AML-193 (cell line): ENCODE measurements at places on chromosomes 6 and 20.

GRCh38 chr6:163836876-163837690, 422.6 kb downstream of the QKI start:
- DNase-seq: no peak

DNA sequence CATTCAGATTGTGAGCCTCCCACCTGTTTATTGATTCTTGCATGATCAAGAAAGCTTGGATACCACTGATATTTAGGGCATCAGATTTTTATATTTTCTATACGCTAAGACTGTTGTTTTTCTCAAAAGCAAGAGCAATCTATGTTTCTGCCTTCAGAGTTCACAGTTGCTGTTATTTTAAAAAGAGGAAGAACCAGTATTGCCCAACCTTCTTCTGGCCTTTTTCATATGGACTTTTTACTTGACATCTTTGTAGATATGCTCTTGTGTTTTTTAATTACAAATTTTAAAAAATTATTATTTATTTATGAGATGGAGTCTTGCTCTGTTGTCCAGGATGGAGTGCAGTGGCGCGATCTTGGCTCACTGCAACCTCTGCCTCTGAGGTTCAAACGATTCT, 28.9 kb downstream of the SLC17A5 start:
- DNase-seq: peak; percentile 84

DNA sequence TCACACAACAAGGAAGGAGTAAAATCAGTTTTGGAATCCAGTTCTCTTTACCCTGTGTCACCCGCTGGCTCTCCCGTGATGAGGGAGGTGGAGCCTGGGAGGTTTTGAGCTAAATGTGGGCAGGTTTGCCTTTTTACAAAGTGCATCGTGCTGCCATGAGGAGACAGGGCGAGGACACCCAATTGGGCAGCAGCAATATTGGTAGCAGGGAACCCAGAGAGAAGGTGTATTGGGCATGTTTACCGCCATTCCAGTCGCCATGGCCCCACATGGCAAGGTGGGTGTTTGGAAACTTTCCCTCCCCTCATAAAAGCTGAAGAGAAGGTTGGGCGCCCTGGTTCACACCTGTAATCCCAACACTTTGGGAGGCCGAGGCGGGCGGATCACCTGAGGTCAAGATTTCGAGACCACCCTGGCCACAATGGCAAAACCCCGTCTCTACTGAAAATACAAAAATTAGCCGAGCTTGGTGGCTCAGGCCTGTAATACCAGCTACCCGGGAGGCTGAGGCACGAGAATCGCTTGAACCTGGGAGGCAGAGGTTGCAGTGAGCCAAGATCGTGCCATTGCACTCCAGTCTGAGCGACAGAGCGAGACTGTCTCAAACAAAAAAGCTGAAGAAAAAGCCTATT, 3.5 kb upstream of the UBE2V1 start:
- no peak for DNase-seq

DNA sequence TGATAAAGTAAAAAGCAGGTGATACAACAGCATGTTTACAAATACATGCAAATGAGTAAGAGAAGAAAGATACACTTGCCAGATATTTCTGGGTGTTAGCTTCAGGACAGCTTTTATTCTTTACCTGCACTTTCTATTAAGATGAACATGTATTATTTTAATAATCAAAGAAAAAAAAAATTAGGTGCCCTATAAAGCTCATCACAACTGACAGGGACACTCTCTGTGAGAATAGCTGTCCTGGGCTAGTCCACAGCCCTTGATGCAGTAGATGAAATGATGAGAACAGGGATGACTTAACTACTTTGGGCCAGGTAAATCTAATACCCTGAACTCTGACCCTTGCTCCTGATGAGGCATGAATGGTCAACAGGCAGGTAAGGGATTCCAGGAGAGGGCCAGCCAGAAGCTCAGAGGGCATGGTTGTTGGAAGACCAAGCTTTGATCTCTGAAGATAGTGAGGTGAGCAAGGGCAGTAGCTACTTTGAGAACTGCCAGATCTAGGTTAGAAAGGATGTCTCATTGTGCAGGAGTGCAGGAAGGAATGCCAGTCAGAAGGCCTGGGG, 15.6 kb downstream of the NSFL1C start:
- DNase-seq: no peak

GRCh38 chr6:108872141-108872557, 23.9 kb downstream of the ARMC2 start:
- no peak for DNase-seq

- peak; percentile 90 for DNase-seq
These were observed 1.3 kb downstream of the SEC63 start for GRCh38 chr6:107956586-107957307.

DNA sequence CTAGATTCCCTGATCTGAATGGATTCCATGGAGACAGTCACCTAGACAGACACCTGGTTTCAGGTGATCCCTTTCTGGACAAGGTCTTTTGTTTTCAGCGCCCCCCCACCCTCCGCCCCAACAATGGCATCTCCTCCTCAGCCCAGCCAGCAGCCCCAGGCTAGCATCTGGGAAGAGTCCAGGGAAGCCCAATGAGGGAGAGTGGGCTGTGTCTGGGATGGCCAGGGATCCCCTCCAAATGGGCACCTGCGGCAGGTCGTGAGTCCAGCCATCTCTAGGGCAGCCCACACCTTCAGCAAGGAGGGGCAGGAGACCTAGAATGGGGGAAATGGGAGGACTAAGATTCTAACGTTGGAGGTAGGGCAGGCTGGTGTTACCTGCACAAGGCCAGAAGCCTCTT, 1.2 kb upstream of the SLC24A3 start:
- no peak for DNase-seq

- DNase-seq: no peak
These were observed 103.5 kb downstream of the GJA10 start for GRCh38 chr6:89997456-89998445.

- DNase-seq: no peak
These were observed 13.4 kb downstream of the CLIC5 start for GRCh38 chr6:46002264-46002663.

DNA sequence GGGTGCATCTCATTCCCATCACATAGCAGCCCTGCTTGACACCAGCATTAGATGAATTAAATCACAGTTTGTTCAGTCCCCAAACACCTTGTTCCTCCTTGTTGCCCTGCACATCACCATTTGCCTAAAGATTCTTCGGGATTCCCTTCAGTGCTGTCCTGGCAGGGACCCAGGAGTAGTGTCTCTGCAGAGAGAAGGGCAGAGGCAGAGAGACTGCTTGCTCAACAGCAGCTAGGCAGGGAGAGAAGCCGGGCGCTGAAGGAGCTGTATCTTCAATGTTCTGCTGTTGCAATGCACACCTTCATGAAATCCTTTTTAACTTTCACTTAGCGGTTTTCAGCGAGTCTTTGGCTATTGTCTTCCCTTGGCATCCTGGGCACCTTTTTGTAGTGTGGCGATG, 362.9 kb downstream of the FARS2 start:
- DNase-seq: no peak
